Naive thymus-derived CD8-positive, alpha-beta T cell (primary cell): ENCODE measurements at places on chromosomes 6 and 20. TPM values are rescaled to one million over a fixed set of nuclear protein-coding genes. Genes with fewer than 3 reads are reported as not detected.
A peak's percentile ranks its signal among the peaks of the same experiment; 100 is the strongest.

GRCh38 chr20:52193133-52193532, 1.6 kb upstream of the ZFP64 start:
- no peaks in the 10 kb centered on the region for H3K36me3 ChIP-seq
- no peaks in the 10 kb centered on the region for H3K27me3 ChIP-seq
- peak overlapping the region; percentile 95 for H3K27ac ChIP-seq
- no peak for DNase-seq
- peaks cover 26% of the 10 kb centered on the region for H3K4me1 ChIP-seq

Gene DSP
- total RNA-seq = 0.60 TPM

- no peak overlapping the region for H3K4me3 ChIP-seq
- no peak for DNase-seq
- peaks cover 53% of the 10 kb centered on the region for H3K27me3 ChIP-seq
- no peaks in the 10 kb centered on the region for H3K36me3 ChIP-seq
- H3K27ac ChIP-seq = no peak overlapping the region
- peaks cover 7% of the 10 kb centered on the region for H3K4me1 ChIP-seq
Measured at GRCh38 chr20:62596486-62596885, 45.8 kb upstream of the SLCO4A1 start.

- no peak overlapping the region for H3K4me3 ChIP-seq
- H3K36me3 ChIP-seq = no peaks in the 10 kb centered on the region
- no peaks in the 10 kb centered on the region for H3K27me3 ChIP-seq
- DNase-seq = no peak
- peak overlapping the region; percentile 40 for H3K27ac ChIP-seq
Measured at GRCh38 chr20:59010995-59011873, 4.2 kb upstream of the CTSZ start.

GRCh38 chr6:105968603-105969333, 117.4 kb upstream of the PRDM1 start:
- no peak overlapping the region for H3K4me3 ChIP-seq
- H3K27me3 ChIP-seq = peaks cover 10% of the 10 kb centered on the region
- H3K27ac ChIP-seq = no peak overlapping the region
- DNase-seq = no peak
- peaks cover 33% of the 10 kb centered on the region for H3K36me3 ChIP-seq
- no peaks in the 10 kb centered on the region for H3K4me1 ChIP-seq

DNA sequence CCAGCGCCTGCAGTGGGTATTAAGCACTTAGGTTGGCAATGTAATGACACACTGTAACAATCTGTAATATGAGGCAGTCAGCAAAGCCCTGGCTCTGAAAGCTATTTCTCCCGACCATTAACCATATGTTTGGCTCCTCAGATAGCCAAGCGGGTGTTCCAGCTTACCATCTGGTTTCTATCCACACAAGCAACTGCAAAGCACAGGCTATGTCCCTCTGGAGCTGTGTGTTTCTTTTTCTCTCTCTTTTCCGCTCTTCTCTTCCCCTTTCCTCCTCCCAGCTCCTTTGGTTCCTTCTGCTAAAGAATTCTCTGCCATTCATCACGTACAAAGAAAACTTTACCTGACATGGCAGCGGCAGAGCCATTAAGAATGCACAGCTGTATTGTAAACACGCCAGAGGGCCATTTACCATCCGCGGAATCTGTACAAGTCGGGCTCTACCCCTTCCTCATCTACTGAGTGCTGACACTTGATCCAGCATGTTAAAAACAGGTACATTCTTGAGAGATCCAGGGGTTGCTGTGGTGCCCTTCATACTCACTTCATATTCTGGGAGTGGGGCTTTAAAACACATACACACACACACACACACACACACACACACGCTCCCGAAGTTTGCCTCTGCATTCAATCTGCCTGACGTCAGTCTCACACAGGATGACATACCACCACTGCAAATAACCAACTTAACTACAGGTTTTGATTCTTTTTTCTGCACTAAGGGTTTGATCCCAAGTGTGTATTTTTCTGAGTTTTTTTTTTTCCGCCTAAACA, 77.2 kb downstream of the BACH2 start:
- H3K36me3 ChIP-seq = peaks cover 12% of the 10 kb centered on the region
- peaks cover 26% of the 10 kb centered on the region for H3K4me1 ChIP-seq
- no peak overlapping the region for H3K27ac ChIP-seq
- H3K4me3 ChIP-seq = no peak overlapping the region

DNA sequence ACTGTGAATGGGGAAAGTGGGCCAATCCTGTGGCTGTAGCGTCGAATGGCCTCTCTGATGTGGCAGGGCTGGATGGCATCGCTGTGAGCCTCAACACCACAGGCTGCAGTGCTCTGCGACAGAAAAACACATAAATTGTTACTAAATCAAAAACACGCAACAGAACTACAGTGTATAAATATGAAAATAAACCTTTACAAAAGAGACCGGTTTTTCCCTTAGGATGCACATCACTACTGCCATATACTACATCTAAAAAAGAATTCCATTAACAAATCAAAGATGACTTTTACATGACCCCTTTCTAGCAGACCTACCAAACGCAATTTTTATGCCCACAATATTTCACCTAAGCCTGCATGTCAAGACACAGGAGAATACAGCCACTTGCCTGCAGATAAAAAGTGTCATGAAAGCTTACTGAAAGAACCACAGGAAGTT, 395.5 kb upstream of the RUNX2 start:
- H3K36me3 ChIP-seq = peaks cover 10% of the 10 kb centered on the region
- peak overlapping the region; percentile 100 for H3K27ac ChIP-seq
- peaks cover 54% of the 10 kb centered on the region for H3K4me1 ChIP-seq
- peak overlapping the region; percentile 85 for H3K4me3 ChIP-seq

DNA sequence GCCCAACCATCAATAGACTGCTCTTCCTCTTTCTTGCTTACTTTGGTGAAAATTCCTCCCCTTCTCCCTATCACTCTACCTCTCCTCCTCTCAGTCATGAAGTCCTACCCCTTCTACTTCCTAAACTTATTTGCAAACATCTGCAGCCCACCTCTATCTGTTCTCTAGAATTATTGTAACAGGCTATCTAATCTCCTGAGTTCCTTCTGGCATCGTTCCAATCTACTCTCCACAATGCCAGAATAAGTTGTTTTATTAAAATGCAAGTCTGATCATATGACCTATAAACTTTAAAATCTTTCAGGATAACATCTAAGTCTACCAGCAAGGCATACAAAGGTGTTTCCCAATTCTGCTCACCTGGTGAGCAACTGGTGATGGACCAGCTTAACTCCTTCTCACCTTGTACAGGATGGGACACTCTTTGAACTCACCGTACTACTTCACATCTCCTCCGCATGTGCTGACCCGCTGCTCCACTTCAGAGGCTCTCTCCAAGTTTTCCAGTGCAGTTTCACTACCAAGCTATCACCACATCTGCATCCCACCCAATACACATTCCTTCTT, 7.9 kb downstream of the CD164 start:
- H3K4me1 ChIP-seq = peaks cover 74% of the 10 kb centered on the region
- peaks cover 34% of the 10 kb centered on the region for H3K36me3 ChIP-seq
- H3K27ac ChIP-seq = peak overlapping the region; percentile 65
- DNase-seq = no peak
- peak overlapping the region; percentile 13 for H3K4me3 ChIP-seq

Gene FOXO3
- total RNA-seq = 23.2 TPM

Gene SYTL3
- 13.6 TPM for total RNA-seq

Gene DNMT3B
- 0.82 TPM for total RNA-seq

- no peak overlapping the region for H3K27ac ChIP-seq
- no peak for DNase-seq
- peaks cover 10% of the 10 kb centered on the region for H3K4me1 ChIP-seq
- H3K36me3 ChIP-seq = no peaks in the 10 kb centered on the region
- H3K4me3 ChIP-seq = no peak overlapping the region
Measured at GRCh38 chr20:23654000-23654399, 16.2 kb upstream of the CST3 start.

GRCh38 chr6:168029459-168030217, 32.2 kb downstream of the KIF25 start:
- no peak overlapping the region for H3K27ac ChIP-seq
- peaks cover 15% of the 10 kb centered on the region for H3K27me3 ChIP-seq
- DNase-seq = no peak
- no peak overlapping the region for H3K4me3 ChIP-seq
- H3K36me3 ChIP-seq = no peaks in the 10 kb centered on the region
- no peaks in the 10 kb centered on the region for H3K4me1 ChIP-seq

- no peak overlapping the region for H3K27ac ChIP-seq
- no peaks in the 10 kb centered on the region for H3K27me3 ChIP-seq
- H3K4me3 ChIP-seq = no peak overlapping the region
- peaks cover 33% of the 10 kb centered on the region for H3K4me1 ChIP-seq
Measured at GRCh38 chr6:45483501-45483900, 105.8 kb upstream of the SUPT3H start.

DNA sequence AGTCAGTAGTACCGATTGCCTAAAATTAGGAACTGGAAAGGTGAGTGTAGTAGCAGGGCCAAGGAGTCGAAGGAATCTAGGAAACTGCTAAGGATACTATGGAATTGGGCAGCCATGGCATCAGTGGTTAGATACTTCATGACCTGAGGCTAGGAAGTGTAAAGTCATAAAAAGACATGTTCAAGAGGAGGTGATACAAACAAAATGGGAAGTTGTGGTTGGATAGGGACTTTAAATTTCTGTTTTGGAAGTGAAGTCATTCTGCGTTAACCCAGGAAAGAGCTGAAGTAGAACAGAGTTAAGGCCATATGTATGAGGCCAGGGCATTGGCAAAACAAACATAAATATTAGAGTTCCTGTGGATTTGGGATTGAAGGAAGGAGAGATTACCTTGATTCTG, 88.6 kb upstream of the TMEM181 start:
- no peak overlapping the region for H3K27ac ChIP-seq
- H3K36me3 ChIP-seq = peaks cover 23% of the 10 kb centered on the region
- H3K4me3 ChIP-seq = no peak overlapping the region
- H3K27me3 ChIP-seq = no peaks in the 10 kb centered on the region
- H3K4me1 ChIP-seq = peaks cover 7% of the 10 kb centered on the region
- no peak for DNase-seq

Gene LAMA2
- total RNA-seq = not detected

DNA sequence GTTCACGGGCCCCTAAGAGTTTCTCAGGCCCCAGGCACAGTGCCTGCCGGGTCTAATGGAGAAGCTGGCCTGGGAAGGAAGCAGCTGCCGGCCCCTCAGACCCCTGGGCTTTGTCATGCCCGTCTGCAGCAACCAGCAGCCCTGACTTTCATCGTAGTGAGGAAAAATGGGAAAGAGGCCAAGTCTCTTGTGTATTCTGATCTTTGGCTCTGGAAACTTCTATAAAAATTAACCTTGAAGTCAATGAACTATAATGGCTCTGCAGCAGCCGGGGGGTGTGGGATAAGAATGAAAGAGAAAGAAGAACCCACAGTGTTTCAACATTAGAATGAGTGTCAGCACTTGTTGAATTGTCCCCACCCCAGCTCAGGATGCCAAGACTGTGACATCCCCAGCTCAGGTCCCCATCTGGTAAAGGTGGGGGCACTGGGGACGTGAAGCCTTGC, 12.9 kb downstream of the TGM2 start:
- DNase-seq = no peak
- no peaks in the 10 kb centered on the region for H3K36me3 ChIP-seq
- H3K4me3 ChIP-seq = peak overlapping the region; percentile 14
- H3K4me1 ChIP-seq = peaks cover 16% of the 10 kb centered on the region
- peaks cover 15% of the 10 kb centered on the region for H3K27me3 ChIP-seq
